NCI-H1105 (cell line): ENCODE measurements at places on chromosomes 7 and 10.
A peak's percentile ranks its signal among the peaks of the same experiment; 100 is the strongest.

- no peak for DNase-seq
These were observed 96.1 kb upstream of the PPP2R2D start for GRCh38 chr10:131804551-131805295.

GRCh38 chr7:132622081-132622480 lies 45.8 kb upstream of the PLXNA4 start:
- DNase-seq, result no peak

DNA sequence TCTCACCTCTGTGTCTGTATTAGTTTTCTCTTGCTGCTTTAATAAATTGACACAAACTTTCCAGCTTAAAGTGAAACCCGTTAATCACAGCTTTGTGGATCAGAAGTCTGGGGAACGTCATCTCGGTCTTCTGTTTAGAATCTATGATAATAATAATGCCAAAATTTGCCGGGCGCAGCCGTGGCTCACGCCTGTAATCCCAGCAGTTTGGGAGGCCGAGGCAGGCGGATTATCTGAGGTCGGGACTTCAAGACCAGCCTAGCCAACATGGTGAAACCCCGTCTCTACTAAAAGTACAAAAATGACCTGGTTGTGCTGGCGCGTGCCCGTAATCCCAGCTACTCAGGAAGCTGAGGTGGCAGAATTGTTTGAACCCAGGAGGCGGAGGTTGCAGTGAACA lies 8.8 kb upstream of the ZPBP start:
- DNase-seq, result no peak

GRCh38 chr10:43253461-43254198 lies 13.2 kb downstream of the RASGEF1A start:
- no peak for DNase-seq

- DNase-seq, result no peak
These were observed 149.6 kb upstream of the MEOX2 start for GRCh38 chr7:15836041-15836440.

GRCh38 chr7:25280181-25280580 lies 51.9 kb upstream of the NPVF start:
- no peak for DNase-seq

DNA sequence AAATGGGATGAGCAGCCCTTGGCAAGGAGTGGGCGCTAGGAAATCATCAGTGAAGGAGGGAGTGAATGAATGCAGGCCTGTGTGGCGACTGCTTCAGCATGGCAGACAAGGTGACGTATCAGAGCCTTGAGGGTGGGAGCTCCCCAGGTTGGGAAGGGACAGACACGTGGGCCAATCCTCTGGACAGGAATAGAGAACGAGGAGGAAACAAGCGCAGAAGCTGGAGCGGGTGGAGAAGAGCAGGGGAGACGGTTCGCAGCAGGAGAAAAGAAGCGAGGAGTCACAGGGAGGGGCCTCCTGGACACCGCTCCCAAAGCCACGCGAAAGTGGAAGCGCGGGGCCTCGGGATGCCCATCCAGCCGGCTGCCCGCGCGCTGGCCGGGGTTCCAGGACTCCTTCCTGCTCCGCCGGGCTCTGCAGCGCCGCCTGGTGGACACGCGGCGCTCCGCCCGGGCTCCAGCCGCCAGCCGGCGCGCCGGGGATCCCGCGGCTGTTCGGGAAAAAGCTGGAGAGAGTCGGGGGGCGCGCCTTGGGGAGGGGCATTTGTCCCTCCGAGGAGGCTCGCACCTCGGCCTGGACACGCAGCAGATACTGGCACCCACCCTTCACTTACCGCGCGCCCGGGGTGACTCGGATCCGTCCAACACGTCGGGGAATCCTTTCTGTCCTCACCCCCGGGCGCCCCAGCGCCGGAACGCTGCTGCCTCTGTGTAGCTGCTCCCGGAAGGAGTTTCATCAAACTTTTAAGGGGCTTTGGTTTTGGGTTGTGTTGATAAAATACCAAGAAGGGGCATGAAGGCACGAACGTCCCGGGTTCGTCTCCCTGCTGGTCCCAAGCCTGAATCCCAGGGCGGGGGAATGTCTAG lies 6.3 kb downstream of the ZNF503 start:
- no peak for DNase-seq

DNA sequence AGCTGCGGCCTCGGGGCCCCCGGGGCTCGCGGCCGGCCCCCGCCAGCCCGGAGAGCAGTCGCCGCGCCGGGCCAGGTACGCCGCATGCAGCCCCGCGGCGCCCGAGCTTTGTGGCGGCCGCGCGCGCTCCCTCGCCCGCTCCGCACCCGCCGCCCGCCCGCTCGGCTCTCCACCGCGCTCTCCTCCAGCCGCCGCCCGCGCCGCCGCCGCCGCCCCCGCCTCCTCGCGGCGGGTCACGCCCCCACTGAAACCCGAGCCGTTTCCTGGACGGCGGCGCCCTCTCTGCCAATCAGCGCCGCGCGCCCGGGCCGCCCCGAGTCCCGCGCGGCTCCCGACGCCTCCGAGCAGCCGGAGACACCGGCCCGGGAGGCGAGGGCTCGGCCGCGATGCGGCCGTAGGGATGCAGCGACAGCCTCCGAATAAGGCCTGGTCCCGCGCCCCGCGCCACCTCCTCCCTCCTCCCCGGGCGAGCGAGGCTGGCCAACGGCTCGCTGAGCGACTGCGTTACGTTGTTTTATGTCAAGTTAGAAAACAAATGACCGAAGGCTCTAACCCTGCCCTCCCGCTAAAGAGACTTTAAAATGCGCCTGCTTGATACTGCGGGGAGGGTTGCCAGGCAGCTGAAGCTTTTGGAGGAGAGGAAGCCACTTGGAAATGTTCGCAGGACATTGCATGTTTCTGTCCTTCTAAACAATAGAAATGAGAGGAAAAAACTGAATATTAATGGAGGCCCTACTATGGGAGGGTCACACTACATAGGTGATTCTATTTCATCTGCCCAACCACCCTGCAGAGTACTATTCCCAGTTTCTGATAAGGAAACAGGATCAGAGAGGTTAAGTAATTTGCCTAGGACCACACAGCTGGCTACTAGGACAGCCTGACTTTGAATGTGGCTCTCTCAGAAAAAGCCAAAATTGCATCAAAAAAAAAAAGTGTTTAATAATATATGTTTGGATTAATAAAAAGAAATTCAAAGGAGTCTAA lies at the start of gene FGFR2:
FGFR2 (minus strand) TSS at position 182 of the 987 bp plus-strand sequence. CDS start 4,627 bp downstream, outside the sequence.
- DNase-seq, result peak; percentile 73

DNA sequence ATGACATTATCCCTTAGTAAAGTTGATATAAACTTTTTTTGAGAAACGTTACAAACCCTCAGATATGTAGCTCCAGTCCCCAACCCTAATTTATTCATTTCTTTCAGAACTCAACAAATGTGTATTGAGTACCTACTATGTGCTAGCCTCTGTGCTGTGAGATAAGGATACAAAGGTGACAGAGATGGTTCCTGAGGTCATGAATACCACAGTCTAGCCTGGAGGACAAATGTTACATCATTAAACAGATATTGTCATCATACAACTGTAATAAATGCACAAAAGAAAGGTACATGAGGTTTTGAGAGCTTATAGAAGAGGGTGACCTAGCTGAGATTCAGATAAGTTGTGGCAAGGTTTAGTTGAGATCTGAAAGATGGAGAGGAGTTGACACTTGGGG lies 4.4 kb upstream of the WIPF3 start:
- no peak for DNase-seq

- DNase-seq, result no peak
These were observed 85.3 kb downstream of the ZNF33B start for GRCh38 chr10:42553064-42553407.

- DNase-seq, result no peak
These were observed 229.4 kb downstream of the TNS3 start for GRCh38 chr7:47352394-47352968.

DNA sequence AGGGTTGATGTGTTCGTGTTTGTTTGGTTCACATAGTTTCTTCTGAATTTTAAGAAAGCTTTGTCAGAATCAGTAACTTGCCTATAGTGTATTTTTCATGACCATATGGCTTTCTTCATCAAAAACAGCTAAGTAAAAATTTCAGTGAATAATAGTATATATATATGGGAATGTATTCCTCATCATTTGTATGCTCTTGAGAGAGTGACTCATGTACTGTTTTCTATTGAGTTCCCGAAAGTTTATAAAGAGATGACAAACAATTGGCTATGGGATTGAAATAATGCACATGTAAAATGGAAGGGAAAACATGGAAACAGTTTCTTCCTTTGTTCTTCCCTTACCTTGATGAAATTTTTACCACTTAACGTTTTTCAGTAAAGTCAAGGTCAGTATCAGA lies 56.4 kb downstream of the KAT6B start:
- DNase-seq, result no peak

DNA sequence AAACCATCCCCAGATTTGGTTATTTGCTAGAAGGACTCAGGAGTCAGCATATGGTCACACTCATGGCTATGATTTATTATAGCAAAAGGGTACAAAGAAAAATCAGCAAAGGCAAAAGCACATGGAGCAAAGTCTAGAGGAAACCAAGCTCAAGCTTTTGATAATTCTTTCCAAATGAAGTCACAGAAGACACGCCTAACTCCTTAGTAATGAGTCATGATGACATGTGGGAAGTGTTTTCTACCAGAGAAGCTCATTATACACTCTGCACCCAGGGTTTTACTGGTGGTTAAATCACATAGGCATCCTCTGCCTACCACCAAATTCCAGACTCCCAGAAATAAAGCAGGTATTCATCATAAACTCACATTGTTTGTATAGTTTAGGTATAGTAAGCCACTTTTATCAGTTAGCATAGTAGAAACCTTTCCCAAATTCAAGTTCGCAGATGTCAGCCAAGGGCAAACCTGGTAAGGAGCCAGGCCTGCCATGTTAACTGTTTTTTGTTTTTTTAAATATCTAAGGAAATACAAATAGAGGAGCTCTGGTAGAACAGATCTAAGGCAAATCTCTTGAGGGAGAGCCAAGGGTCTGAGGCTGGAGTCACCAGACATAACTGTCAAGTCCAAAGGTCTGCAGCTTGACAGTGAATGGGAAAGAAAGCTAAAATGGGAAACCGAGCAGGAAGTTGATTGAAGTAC lies 15.4 kb upstream of the HIBADH start:
- DNase-seq, result no peak

DNA sequence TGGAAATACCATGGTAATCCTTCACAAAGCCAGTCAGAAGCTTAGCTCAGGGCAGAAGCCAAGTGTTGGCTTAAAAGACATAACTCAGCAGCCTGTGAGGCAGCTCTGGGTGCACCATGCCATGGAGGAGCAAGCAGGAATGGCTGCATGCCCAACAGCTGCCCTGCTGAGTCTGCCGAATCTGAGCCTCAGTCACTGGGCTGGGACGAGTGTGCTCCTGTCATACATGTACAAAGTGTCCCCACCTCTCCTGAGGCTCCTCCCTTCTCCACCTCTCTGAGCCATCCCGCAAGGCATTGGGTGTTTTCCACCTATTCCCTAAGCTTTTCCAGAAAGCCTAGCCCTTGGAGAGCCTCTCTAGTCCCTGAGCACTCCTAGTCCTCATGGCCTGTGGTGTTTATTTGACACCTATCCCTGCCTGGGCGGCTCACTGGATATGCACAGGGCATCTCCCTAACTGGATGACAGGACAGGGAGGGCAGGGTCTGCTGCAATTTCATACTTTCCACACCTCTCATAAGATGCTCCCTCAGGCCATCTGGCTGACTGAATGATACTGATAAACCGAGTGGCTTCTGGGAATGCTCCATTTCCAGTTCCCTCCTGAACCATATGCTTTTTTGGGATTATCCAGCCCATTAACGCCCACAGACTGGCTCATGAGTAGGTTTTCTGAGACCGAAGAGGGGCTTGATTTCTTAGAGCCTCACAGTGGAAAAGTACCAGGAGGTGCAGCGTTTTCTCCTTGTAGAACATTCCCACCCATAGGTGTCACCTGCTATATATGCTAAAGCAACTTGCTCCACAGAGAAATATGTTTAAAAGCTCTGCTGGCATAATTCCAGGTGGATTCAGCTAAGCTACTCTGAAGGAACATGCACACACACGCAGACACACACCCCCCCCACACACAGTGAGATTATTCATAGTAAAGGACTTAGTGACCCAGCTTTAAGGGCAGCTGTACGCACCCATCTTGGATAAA lies 199.3 kb downstream of the SNX10 start:
- DNase-seq, result peak; percentile 91

DNA sequence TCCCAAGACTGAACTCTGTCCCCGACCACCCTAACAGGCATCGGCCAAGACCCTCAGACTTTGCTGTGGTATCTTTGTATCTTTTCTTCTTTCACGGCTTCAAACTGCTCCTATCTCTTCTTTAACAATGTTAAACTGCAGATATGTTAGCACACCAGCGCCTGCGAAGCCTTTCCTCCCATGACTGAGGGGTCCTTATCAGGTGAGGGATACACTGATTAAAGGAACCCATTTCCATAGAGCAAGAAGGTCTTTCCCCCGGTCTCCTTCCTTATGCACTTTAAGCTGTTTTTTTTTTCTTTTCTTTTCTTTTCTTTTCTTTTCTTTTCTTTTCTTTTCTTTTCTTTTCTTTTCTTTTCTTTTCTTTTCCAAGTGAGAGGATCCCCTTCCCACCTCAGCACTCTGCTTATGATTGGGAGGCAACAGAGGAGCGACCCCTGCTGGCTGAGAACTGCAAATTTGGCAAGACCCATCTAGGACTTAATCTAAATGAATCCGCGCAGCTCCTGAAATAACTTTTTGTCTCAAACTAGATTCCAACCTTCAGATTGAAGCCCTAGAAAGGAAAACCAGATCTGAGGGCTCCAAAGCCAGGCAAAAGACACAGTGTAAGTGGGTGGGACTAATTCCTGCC lies 109.9 kb downstream of the ITGB8 start:
- DNase-seq, result no peak

DNA sequence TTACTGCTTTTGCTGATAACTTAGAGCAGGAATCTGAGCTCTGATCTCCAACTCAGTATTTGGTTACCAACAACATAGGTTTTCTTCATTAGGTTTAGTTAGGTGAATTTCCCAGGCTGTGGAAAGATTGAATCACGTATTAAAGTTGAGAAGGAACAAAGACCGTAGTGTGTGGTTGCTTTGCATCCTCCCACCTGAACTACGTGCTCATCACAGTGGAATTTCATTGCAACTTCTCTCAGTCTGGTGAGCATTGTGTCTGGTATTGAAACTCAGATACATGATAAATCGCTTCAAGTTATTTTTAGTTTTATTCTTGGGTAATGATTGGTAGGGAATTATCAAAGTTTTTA lies 139.4 kb upstream of the AKR1E2 start:
- no peak for DNase-seq

- DNase-seq, result peak; percentile 39
These were observed 1064.1 kb upstream of the GHITM start for GRCh38 chr10:83075016-83075814.

DNA sequence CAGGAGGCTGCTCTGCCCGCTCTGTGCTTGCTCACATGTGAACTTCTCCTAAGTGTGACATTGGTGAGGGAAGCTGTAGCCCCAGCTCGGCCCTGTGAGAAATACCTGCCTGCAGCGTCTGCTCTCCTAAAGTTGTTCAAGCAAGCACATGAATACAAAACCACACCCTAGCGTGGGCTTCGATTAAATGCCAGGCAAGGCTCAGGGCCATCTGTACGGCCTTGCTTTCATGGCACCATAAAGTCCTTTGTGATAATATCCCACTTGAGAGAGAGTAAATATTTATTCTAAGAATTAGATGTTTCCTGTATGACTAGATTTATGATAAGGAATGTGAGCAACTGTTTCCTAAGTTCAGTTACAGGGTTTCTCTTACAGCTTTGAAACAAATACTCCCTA lies 262.8 kb upstream of the KLF14 start:
- peak; percentile 84 for DNase-seq
